H9 (cell line): ENCODE measurements at places on chromosomes 2 and 18.
A peak's percentile ranks its signal among the peaks of the same experiment; 100 is the strongest.

DNA sequence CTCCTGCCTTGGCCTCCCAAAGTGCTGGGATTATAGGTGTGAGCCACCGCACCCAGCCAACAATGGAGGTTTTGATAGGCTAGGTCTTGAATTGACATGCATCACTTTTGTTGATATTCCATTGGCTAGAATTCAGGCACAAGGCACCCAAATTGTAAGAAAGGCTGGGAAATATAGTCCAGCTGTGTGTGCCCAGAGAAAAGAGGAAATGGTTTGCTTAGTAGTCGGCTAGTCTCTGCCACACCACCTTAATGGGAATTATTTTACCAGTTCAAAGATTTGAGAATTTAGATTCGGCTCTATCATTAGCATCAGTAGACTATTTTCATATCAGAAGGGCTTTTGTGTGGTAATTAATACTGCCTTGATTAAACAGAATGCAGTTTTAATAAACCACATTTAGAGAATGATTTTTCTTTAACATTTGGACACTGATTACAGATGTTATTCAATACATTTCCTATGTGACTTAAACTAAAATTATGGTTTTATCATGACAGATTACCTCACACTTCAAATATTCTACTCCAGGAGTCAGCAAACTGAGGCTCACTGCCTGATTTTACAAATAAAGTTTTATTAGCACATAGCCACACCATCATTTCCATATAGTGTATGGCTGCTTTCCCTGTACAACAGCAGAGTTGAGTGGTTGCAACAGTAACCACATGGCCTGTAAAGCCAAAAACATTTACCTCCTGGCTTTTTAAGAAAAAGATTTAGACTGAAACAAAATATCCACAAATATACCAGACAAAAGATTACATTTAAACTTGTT is 27.4 kb downstream of the DBI start:
- DNase-seq, result no peak

GRCh38 chr2:106063181-106063580 is 130.9 kb downstream of the UXS1 start:
- DNase-seq, result no peak

GRCh38 chr18:23306822-23307221 is 146.3 kb upstream of the RIOK3 start:
- no peak for DNase-seq

- no peak for DNase-seq
Observed at GRCh38 chr2:121287146-121287798, 2.3 kb upstream of the TFCP2L1 start.

DNA sequence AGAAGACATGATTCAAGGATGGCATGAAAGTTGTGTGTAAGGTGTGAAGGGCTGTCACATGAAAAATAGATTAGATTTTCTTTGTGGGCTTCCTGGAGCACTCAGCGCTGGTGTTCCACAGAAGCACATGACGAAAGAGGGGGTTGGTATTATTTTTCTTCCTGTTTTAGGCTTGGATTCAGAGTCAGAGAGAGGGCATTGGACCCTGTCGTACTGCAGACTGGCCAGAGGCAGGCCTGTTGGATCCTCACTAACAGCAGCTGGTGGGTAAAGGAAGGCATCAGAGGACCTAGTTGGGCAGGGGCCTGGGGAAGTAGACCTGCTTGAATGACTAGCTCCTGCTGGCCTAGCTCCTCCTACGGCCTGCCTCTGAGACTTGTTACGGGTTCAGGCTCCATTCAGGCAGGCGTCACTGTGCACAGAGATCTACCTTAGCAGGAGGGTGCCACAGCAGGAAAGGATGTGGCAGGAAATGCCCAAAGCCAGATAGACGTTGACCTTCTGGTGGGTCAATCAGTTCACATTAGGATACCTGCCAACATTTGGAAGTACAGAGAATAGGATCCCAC is 13.1 kb downstream of the CTLA4 start:
- no peak for DNase-seq

GRCh38 chr2:15797231-15797938 is 143.0 kb upstream of the MYCN start:
- peak; percentile 77 for DNase-seq

- DNase-seq, result no peak
Observed at GRCh38 chr2:238216651-238217184, 13.2 kb upstream of the ILKAP start.

DNA sequence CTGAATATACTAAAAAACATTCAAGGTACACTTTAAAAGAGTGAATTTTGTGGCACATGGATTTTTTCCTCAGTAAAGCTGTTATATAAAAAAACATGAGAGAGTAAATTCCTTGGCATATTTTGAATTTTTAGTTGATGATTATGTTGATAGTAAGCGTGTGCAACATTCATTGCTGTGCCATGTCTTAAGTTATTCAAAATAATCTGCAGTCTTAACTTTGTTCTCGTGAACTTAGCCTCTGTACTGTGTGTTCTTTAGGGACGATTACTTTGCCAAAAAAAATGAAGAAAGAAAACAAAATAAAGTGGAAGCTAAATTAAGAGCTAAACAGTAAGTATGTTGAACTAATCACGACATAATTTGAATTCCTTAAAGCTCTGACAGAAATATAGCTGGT is 9.6 kb downstream of the SSB start:
- DNase-seq, result no peak

DNA sequence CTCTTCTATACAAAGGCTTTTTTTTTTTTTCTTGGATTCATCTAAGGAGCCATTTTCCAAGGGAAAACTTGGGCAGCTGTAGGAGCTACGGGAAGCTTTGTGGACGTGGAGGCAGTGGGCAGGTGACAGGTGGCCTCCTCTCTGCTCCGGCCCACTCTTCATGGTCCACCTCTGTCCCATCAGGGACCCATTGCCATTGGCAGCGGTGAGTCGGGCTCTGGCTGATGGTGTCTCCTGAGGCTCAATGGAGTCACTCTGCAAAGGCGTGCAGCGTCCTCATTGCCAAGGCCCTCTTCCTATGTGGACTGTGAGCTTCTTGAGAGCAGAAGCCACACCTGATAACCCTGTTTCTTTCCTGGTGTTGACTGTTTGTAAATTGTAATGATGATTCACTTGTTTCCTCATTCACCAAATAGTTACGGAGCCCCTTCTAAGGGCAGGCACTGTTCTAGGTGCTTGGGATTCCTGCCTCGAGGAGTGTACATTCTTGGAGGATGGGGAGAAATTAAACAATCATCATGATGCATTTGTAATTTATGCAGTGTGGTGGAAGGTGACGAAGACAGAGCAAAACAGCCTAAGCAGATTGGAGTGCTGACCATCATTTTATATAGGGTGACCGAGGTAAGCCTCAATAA is 240.3 kb upstream of the HS6ST1 start:
- DNase-seq, result no peak

GRCh38 chr2:190882856-190883582 is 2.4 kb downstream of the GLS start:
- no peak for DNase-seq

- DNase-seq, result no peak
Observed at GRCh38 chr18:57998461-57998860, 45.6 kb upstream of the NEDD4L start.

DNA sequence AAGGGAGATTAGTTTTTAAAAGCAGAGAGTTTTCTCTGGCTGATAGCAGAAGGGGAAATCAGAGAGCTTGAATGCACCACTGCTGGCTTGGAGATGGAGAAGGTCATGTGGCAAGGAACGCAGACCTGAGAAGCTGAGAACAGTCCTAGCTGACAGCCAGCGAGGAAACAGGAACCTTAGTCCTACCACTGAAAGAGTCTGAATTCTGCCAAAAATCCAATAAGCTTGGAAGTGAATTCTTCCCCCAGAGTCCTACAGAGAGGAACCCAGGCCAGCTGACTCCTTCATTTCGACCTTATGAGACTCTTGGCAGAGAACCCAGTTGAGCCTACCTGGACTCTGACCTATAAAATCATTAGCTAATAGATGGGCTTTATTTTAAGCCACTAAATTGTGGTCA is 371.9 kb upstream of the TNP1 start:
- no peak for DNase-seq
